ENCODE measurements at places on chromosomes 4 and X.

- no peak for DNase-seq
These were observed 429.2 kb downstream of the GPAT3 start for GRCh38 chr4:83964996-83965541.

DNA sequence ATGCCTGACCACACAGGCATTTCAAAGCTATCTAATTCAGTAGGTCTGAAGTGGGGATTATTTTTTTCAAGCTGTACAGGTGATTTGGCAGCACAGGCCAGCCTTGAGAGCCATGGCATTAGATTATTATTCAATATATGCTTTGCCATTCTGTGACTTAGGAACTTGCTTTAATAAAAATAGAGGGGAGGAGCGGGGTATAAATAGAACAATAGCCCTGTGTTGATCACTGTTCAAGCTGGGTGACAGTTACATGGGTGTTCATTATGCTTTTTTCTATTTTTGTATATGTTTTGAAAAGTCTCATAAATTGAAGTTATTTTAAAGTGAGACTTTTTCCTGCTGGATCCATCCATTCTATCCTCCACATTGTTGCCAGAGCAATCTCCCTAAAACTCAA lies 20.3 kb downstream of the HUWE1 start:
- no peak for DNase-seq

DNA sequence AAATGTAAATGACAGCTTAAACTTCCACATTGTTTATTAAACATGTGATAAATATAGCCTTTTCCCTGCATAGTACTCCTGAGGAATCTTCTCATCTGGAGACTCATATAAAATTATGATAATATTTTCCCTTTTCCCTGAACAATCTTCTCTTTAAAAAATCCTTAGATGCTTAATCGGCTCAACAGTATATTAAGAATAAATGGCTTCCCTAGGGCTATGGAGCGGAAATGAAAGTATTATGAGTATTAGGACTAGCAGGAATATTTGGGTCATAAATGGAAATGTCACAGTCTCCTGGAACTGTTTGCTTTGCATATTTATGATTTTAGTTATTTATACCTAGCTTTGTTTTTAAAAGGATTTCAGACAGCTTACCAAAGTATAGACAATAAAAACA lies 200.7 kb upstream of the PDE5A start:
- DNase-seq: no peak

- no peak for DNase-seq
These were observed 13.2 kb upstream of the PGRMC1 start for GRCh38 chrX:119222932-119223331.

DNA sequence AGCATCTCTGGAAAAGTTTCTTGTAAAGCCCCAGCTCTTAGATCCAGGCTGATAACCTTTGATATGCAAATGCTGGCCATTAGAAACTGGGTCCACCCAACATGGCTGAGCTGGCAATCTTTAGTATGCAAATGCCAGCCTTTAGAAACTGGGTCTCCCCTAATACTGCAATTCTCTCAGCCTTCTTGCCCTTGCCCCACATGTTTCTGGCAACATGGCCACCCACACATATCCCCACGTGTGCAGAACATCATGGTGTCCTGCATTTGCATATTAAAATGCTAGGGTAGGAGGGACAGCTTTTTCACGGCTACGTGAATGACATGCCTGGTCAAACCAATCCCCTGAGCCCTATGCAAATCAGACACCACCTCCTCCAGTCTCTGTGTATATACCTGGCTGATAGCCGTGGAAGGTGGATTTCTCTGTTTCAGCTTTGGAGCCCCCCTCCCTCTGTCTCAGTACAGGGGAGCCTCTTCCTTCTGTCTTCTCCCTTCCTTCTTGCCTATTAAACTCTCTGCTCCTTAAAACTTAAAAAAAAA lies 344.0 kb upstream of the NWD2 start:
- DNase-seq: no peak

GRCh38 chr4:114364857-114365256 lies 233.8 kb upstream of the UGT8 start:
- no peak for DNase-seq

- DNase-seq: no peak
These were observed 581 bp upstream of the STK32B start for GRCh38 chr4:5050520-5051277.

DNA sequence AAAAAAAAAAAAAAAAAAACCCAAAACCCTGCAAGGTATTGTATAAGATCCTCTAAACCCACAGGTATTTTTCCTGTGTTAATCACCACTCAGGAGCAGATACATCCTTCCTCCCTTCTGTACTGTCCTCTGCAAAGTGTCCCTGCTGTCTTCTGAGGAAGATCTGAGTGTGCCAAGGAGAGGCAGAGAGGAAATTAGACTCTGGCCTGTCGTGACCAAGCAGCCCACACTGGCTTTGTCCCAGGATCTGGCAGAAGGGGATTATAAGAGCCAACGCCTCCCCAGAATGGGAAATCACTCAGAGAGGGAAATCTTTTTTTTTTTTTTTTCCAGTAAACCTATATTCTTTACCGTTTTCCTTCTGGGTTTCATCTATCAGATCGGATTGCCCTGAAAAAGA lies 39.6 kb downstream of the PTCHD1 start:
- no peak for DNase-seq
